ENCODE measurements at places on chromosomes 12 and 14. TPM values are rescaled to one million over a fixed set of nuclear protein-coding genes. Genes with fewer than 3 reads are reported as not detected.

Gene FKBP4
- 25.8 TPM for total RNA-seq

Gene DBX2
- not detected for total RNA-seq

Gene ACSS3
- 7.7 TPM for total RNA-seq

Gene CAPRIN2
- total RNA-seq, result 33.4 TPM
